ENCODE measurements at places on chromosomes 5 and 9.

DNA sequence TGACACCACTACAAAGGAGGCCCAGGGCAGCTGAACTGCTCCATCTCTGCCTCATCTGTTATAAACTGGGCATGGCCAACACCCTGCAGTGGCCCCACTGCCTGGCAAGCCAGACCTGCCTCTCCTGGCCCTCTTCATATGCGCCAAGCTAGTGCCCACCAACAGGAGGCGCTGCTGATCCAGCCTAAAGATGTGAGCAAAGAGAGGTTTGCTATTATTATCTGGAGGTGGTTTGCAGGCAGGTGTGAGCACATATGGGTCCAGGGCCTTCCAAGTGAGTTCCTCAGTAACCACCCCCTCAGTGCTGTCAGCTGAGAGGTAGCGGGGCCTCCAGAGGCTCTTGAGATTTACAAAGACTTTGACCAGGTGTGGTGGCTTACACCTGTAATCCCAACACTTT, 232.2 kb downstream of the SYK start:
- H3K36me3 ChIP-seq, result no peaks in the 10 kb centered on the region
- no peaks in the 10 kb centered on the region for H3K27me3 ChIP-seq
- no peak overlapping the region for H3K27ac ChIP-seq
- peak; percentile 55 for DNase-seq
- H3K4me1 ChIP-seq, result peaks cover 15% of the 10 kb centered on the region
- no peak overlapping the region for H3K4me3 ChIP-seq

DNA sequence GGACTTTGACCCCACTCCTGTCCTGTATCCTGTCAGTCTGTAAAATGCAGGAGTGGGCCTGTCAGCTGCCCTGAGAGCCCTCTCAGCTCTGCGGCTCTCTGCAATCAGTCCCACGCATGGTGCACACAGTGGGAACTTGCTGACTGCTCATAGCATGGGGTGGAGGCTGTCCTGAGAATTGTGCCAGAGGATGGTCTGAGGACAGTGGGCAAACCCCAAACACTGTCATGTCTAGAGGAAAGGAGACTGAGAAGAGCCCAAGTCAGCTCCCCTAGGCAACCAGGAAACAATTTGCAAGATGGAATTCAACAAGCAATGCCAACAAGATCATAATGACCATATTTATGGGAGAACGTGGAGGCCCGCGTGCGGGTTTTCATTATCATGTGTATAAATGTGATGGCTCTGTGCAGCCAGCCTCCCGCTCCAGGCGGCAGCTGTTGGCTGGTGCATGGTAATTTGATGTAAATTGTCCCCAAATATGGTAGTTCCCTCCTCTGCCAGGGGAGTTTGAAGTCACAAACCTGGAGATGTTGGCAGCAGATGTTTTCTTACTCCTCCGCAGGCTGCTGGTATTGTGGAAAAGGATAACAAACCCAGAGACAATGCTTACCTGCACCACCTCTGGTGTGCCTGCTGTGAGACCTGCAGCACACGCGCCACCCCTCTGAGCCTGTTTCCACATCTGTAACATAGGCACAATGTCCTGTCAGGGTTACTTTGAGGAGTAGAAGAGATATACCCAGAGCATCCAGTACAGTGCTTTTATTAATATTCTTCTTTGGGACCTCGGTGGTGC, 39.8 kb upstream of the ALDH1B1 start:
- no peaks in the 10 kb centered on the region for H3K36me3 ChIP-seq
- H3K27me3 ChIP-seq, result no peaks in the 10 kb centered on the region
- no peak overlapping the region for H3K27ac ChIP-seq
- H3K4me3 ChIP-seq, result no peak overlapping the region

- DNase-seq, result no peak
- H3K27ac ChIP-seq, result peak overlapping the region; percentile 20
- H3K36me3 ChIP-seq, result peaks cover 27% of the 10 kb centered on the region
- peak overlapping the region; percentile 90 for H3K4me3 ChIP-seq
Measured at GRCh38 chr9:72363236-72363635, 1.8 kb downstream of the ZFAND5 start.

GRCh38 chr5:159838551-159839222, 77.6 kb upstream of the ADRA1B start:
- H3K36me3 ChIP-seq, result no peaks in the 10 kb centered on the region
- no peaks in the 10 kb centered on the region for H3K27me3 ChIP-seq
- H3K4me1 ChIP-seq, result no peaks in the 10 kb centered on the region

- no peaks in the 10 kb centered on the region for H3K4me1 ChIP-seq
- no peaks in the 10 kb centered on the region for H3K36me3 ChIP-seq
- DNase-seq, result no peak
- H3K27me3 ChIP-seq, result peaks cover 3% of the 10 kb centered on the region
Measured at GRCh38 chr9:14277761-14278160, 36.2 kb downstream of the NFIB start.

DNA sequence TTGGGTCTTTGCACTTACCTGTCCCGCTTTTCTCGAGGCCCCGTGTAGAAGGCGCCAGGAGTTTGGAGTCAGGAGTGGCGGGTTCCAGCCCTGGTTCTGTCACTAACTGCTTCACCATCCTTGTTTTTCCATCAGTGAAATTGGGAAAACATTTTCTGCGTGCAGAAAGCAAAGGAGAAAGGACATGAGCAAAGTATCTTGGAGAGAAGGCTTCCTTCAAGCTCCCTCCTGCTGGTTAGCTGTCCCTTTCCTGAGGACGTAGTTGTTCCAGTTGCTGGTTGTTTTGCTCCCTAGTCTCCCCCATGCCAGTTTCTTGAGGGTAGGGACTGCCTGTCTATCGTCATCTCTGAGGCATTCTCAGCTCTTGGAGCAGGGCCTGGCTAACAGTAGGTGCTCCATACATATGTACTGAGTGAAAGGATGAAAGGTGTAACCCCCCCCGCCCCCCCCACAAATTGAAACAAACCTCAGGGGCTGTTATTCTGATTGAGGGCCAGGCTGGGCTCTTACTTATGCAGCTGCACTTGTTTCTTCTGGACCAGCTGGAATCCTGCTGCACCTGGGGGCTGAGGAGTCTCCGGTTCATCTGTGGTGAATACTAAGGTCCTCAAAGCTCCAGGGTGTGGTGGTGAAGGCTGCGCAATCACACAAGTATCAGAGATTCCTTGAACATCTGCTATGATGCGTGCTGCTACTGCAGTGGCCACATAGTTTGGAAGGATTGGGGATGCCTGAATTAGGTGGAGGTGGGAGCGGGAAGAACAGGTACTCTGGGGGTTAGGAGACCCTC, 1.0 kb downstream of the SMIM3 start:
- H3K4me3 ChIP-seq, result peak overlapping the region; percentile 96
- H3K27me3 ChIP-seq, result no peaks in the 10 kb centered on the region
- no peak for DNase-seq
- peaks cover 62% of the 10 kb centered on the region for H3K4me1 ChIP-seq

DNA sequence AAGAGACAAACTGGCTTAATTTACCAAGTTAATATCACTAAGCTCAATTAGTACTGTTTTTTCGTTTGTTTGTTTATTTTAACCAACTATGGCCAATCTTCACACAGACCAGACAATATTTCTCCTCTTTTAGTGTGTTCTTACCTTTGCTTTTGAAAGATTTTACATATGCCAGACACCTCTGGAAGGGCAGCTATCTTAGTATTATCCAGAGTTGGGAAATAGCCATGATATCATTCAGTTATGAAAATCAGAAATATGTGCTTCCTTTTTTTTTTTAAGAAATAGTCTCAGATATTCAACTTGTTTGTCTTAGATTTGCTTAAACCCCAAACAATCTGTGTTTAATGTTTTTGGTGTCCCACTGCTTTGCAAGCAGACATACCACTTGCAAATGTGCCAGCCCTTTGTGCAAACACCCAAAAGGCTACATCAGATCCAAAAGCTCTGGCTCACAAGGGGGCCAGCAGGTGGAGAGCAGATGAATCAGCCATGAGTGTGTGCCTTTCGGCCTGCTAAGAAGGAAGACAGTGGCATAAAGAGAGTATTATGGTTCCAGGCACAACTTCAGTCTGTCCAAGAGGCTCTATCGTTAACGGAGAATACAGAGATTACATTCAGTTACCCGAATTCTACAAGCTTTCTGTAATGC, 147.6 kb downstream of the EFNA5 start:
- H3K4me3 ChIP-seq, result no peak overlapping the region
- DNase-seq, result no peak
- no peaks in the 10 kb centered on the region for H3K4me1 ChIP-seq
- H3K27me3 ChIP-seq, result no peaks in the 10 kb centered on the region
- no peak overlapping the region for H3K27ac ChIP-seq
- H3K36me3 ChIP-seq, result no peaks in the 10 kb centered on the region

DNA sequence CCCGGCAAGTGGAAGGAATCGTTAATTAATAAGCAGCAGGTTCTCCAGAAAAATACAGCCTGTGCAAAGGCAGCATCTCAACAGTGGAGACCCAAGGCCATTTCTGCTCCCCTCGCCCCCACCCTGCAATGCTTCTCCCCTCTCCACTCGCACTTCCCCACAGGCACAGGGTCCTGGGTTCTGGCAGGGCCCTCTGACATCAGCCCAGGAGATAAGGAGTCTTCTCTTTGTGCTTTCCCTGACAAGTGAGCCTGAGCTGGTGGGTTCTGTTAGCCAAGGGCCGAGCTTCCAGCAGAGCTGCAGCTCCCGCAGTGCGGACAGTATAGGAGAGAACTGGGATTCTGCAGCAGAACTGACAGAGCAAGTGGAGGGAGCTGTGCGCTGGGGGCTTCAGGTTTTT, 257.5 kb downstream of the NSG2 start:
- no peaks in the 10 kb centered on the region for H3K4me1 ChIP-seq
- H3K27me3 ChIP-seq, result no peaks in the 10 kb centered on the region
- no peaks in the 10 kb centered on the region for H3K36me3 ChIP-seq
- no peak for DNase-seq
- H3K4me3 ChIP-seq, result no peak overlapping the region
- no peak overlapping the region for H3K27ac ChIP-seq

DNA sequence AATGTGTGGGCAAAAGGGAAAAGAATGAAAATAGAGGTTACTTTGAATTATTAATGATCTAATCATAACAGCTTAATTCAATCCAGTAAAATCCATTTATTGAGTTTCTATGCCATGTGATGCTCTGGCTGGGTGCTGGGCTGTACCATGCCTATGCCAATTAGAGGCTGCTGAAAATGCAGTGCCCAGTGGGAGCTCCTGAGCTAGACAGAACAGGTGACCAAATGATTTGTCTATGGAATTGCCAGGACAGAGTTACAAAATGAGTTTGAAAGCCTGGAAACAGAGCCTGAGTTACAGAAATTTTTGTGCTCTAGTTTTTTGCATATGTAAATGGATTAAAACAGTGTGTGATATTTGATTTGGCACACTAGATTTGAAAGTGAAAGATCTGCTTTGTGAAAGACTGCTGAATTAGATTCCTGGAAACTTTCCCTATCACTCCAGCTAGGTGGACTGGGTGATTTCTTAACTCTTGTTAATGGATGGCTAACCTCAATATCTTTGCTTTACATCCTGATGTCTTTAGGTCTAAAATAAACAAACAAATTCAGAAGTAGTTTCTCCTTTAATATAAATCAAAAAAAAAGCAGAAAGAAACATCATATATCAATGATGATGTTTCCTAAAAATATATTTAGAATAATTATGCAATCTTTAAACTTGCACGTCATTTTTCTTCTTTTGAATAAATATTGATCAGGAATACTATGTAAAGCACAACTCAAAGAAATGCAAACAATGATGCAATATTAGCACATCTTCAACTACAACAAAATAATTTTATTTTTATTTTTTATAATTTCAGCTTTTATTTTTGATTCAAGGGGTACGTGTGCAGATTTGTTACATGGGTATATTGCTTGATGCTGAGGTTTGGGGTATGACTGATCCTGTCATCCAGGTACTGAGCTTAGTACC, 194.8 kb upstream of the FBXL7 start:
- no peak overlapping the region for H3K4me3 ChIP-seq
- H3K27me3 ChIP-seq, result no peaks in the 10 kb centered on the region
- no peaks in the 10 kb centered on the region for H3K4me1 ChIP-seq
- no peaks in the 10 kb centered on the region for H3K36me3 ChIP-seq

DNA sequence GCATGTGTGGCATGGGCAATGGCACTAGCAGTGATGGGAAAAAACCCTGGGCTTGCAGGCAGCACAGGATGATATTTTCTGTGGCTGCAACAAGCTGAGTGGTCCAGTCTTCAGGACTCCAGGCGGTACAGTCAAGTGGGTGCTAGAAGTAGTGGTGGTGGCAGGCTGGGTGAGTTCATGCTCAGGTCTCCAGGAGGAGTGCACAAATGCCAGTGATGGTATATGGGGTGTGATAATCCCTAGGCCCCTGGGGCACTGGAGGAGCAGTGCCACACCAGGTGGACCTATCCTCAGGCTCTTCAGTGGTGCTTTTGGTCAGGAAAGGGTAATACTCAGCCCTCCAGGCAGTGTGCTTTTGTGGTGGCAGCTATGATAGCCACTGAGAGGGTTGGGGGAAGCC, 496.4 kb downstream of the PRR16 start:
- no peaks in the 10 kb centered on the region for H3K36me3 ChIP-seq
- no peak for DNase-seq
- no peaks in the 10 kb centered on the region for H3K4me1 ChIP-seq
- no peak overlapping the region for H3K4me3 ChIP-seq

- no peak overlapping the region for H3K4me3 ChIP-seq
- DNase-seq, result no peak
- H3K27ac ChIP-seq, result no peak overlapping the region
- H3K36me3 ChIP-seq, result peaks cover 6% of the 10 kb centered on the region
- no peaks in the 10 kb centered on the region for H3K27me3 ChIP-seq
Measured at GRCh38 chr5:10704949-10705621, 55.9 kb downstream of the DAP start.

DNA sequence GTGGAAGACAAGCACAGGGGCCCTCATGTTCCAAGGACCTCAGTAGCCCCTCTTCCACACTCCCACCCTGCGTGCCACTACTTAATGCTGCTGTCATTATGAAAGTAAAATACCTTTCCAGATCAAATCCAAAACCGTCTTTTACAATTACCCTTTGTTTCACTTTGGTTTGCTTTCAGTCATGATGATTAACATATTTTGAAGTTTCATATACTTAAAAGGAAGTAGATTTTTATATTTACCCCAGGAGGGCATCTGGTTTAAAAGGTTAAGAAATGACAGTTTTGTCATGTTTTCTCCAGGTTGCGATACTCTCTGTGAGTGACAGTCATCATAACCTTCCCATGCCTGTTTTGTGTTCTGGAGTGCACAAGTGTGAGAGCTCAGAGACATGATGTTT, 13.5 kb upstream of the MAP1B start:
- no peak overlapping the region for H3K4me3 ChIP-seq
- no peak overlapping the region for H3K27ac ChIP-seq
- DNase-seq, result no peak
- no peaks in the 10 kb centered on the region for H3K4me1 ChIP-seq
- peaks cover 5% of the 10 kb centered on the region for H3K27me3 ChIP-seq

DNA sequence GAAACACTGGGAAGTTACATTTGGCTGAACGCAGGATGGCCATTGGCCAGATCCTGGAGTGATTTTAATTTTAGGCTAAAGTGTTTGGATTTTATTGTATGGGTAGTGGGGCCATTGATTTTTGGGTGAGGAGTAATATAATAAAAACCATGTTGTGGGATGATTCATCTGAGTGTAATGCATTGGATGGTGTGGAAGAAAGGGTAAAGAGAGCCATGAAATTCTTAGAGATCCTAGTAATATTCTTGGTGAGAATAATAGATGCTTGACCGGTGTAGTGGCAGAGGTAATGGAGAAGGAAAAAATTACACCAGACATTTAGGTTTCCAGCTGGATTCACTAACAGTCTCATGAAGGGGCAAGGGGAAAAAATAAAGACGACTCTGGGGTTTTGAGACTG, 158.1 kb downstream of the NPR3 start:
- no peaks in the 10 kb centered on the region for H3K27me3 ChIP-seq
- no peak overlapping the region for H3K27ac ChIP-seq
- H3K4me3 ChIP-seq, result no peak overlapping the region
- DNase-seq, result no peak
- no peaks in the 10 kb centered on the region for H3K4me1 ChIP-seq

- no peak overlapping the region for H3K4me3 ChIP-seq
- no peaks in the 10 kb centered on the region for H3K4me1 ChIP-seq
- H3K36me3 ChIP-seq, result no peaks in the 10 kb centered on the region
- H3K27ac ChIP-seq, result no peak overlapping the region
- no peaks in the 10 kb centered on the region for H3K27me3 ChIP-seq
Measured at GRCh38 chr9:112401175-112401815, 21.4 kb downstream of the HSDL2 start.

Data from CD4-positive, alpha-beta T cell (primary cell).